GOT3 (cell line): ENCODE measurements at places on chromosomes 16 and 17.

- DNase-seq: no peak
Measured at GRCh38 chr16:29978564-29979270, 5.0 kb downstream of the TAOK2 start.

DNA sequence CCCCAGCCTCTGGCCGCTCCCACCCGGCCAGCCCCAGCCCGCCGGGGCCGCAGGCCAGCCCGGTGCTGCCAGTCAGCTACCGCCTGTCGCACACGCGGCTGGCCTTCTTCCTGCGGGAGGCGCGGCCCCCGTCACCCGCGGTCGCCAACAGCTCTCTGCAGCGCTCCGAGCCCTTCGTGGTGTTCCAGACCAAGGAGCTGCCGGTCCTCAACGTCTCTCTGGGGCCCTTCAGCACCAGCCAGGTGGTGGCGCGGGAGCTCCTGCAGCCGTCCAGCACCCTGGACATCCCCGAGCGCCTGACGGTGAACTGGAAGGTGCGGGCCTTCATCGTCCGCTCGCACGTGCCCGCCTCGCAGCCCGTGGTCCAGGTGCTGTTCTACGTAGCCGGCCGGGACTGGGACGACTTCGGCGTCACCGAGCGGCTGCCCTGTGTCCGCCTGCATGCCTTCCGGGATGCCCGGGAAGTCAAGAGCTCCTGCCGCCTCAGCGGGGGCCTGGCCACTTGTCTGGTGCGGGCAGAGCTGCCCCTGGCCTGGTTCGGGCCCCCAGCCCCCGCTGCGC, 46.8 kb downstream of the TMEM132E start:
- no peak for DNase-seq

GRCh38 chr17:71330099-71330375, 790.8 kb upstream of the SOX9 start:
- DNase-seq: no peak

- no peak for DNase-seq
Measured at GRCh38 chr17:32158870-32159585, 16.7 kb downstream of the RHOT1 start.

DNA sequence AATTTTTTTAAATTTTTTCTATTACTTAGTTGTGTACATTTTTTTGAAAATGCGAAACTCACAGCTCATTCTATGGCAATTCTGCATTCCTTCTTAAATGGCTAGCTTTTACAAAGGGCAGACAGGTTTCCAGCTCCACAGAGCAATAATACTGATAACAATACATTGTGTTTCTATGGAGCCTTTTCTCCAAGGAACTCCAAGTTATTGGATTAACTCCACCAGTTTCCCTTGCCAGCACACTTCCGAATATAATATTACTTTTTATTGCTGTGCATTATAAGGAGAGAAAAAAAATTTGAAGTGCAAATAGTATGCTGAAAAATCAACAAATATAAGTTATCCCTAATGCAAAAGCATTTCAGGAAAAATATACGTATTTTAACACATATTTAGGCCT, 127.5 kb upstream of the PSMD7 start:
- no peak for DNase-seq

GRCh38 chr17:29621751-29622194, 939 bp downstream of the CORO6 start:
- no peak for DNase-seq

DNA sequence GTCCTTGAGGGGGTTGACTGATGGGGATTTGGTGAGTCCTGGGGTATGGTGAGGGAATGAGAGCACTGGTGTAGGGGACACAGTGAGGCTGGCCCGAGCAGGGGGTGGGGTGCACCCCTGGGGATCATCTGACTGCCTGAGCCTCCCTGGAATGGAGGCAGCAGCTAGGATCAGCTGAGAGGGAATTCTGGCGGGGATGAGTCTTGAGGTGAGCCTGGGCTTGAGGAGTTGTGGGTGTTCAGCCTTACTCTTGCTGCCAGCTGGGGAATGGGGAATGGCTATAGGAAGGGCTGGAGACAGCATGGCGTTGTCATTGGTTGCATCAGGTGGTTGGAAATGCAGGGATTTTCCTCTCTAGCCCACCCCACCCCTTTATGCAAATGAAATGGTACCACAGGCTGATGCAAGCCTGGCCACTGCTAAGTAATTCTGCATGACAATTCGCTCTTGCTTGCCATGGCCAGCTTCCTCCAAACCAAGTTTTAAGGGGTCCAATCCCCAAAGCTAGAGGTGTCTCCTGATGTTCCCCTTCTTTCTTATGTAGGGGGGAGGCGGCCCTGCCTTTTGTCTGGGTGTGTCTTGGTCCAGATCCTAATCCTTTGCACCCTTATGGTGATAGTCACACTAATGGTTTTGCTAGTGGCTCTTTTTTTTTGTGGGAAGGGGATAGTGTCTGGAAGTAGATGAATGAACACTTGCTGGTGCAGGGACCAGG, 7.5 kb downstream of the NFE2L1 start:
- peak; percentile 16 for DNase-seq

GRCh38 chr17:16440901-16441629, 25.7 kb downstream of the TRPV2 start:
- no peak for DNase-seq

GRCh38 chr16:31199430-31200041, 3.0 kb downstream of the PYCARD start:
- DNase-seq: no peak

DNA sequence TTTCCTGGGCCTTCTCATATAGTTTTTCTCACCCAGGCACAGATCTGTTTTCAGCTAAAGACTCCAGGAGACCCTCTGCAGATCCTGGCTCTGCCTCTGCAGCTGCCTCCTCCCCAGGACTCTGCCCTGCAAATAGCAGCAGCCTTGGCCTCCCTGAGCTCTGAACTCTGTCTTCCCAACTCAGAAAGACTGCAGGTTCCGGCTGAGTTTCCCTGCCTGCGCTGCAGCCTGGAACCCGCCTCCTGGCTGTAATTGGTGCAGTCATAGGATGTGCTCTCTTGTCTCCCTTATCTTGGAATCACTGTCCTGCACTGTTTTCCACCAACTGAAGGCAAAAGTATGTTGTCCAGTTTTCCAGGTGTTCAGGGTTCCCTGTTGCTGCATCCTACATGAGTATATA, 14.3 kb upstream of the DNASE1 start:
- no peak for DNase-seq

- no peak for DNase-seq
Measured at GRCh38 chr17:76897023-76897422, 28.8 kb downstream of the MGAT5B start.

GRCh38 chr17:79617740-79618382, 7.0 kb upstream of the RBFOX3 start:
- no peak for DNase-seq

DNA sequence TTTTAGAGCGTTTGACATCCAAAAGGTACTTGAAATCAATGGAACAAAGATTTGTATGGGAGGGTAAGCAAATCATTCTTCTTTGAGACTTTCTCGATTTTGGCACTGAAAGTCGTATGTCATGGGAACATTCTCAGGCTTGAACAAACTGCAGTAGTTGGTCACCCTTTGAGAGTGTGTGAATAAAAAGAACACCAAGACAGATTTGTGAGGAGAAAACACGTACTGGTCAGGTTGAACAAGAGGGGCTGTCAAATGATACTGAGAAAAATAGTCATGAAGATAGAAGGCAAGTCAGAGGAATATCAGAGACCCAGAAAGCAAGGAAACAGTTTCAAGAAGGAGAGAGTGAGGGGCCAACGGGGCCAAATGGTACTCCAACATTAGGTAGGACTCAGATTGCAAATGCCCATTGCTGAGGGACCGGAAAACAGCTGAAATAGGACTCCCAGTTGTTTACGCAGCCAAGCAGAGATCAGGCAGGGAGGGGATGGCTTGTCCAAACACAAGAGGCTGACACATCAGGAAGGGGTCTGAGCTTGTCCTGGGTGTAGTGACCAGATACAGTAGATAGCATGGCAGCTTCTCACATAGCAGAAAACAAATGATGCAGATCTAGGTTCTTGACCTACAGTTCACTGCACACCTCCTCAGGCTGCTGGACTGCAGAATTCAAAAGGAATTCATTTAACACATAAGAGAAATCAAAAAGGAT, 74.5 kb upstream of the MYOCD start:
- no peak for DNase-seq

- DNase-seq: no peak
Measured at GRCh38 chr17:12097326-12097725, 76.6 kb downstream of the MAP2K4 start.

DNA sequence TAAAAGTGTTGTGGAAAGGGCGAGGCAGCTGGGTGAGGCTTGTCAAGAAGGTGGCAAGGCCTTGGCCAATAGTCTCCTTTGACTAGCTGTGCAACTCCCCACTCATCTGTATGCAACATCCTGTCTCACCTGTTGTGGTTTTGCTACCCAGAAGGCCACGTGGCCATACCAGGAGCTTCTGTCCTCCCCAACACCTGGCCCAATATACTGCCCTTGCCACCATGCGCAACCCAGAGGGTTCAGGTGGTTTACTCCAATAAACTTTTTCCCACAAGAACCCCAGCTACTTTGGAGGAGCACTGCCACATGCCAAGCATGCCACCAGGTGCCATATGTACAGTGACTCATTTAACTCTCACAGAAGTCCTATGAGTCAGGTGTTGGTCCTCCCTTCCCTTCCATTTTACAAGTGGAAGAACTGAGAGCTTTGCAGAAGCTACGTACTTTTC, 10.2 kb downstream of the MYO19 start:
- DNase-seq: no peak

DNA sequence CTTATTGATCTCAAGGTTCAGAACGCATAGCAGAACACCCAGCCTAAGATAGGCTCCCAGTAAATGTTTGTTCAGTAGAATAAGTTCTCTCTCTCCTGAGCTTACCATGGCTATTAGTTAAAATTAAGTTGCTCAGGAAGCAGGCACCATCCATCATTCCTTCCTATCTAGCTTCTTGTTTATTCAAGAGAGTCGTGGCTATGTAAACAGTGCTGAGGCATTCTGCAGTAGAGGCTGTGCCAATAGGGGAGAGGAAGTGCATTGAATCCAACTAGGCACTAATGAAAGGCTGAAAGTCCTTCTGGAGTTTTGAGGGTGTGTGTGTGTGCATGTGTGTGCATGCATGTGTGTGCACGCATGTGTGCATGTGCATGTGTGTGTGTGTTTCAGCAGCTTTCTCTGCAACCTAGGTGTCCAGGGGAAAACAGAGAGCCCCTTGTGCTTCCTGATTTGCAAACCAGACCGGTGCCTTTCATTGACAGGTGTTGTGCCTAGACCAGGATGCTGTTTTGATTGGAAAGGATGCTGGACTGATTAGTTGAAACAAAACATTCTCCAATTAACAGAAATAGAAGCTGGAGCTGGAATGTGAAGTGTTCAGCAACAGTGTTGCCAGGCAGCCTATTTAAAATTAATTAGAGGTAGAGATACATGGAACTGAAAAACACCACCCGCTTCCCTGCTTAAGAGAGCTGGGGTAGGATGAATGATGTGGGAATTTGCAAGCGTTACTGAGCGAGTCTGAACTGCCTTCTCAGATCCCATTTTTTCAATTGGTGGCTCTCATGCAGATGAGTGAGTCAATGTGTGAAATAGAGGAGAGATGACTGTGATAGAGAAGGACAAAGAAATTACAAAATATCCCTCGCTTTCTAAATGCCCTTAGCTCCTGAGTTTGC, 103.3 kb upstream of the CLEC3A start:
- DNase-seq: no peak

- no peak for DNase-seq
Measured at GRCh38 chr16:87528690-87529579, 36.1 kb upstream of the ZCCHC14 start.

GRCh38 chr17:80229011-80229410, 8.8 kb downstream of the SLC26A11 start:
- no peak for DNase-seq

DNA sequence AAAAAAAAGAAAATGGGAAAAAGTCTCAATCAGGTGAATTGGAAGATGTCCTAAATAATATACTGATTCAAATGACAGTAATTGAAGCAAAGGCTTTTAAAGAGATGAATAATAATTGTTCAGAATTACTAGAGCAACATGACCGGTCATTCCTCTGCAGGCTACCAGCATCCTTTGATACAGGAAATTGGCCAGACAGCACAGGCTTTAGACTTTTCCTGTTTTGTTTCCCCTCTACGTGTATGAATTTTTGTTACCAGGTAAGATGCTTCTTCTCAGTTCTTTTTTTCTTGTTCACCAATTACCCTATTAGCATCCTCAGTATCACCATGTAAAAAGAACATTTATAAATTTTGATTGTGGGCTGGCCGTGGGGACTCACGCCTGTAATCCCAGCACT, 77.5 kb downstream of the RPGRIP1L start:
- no peak for DNase-seq

- no peak for DNase-seq
Measured at GRCh38 chr16:89393738-89394406, 96.5 kb downstream of the ANKRD11 start.

DNA sequence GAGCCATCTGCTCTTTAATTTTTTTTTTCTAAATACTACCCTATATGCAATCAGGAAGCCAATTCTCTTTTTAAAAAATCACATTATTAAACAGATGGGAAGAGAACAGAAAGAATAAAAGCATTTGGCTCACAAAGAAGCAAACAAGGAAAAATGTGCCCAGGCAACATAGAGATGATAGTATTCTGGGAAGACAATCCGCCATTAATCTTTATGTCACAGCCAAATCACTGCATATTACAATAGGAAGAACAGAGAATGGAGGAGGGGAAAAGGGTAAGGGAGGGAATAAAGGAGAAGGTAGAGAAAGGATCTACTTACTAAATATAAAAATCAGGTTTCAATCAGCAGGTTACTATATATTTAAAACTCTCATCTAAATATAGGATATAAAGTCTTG, 34.3 kb downstream of the STAT5B start:
- DNase-seq: no peak

DNA sequence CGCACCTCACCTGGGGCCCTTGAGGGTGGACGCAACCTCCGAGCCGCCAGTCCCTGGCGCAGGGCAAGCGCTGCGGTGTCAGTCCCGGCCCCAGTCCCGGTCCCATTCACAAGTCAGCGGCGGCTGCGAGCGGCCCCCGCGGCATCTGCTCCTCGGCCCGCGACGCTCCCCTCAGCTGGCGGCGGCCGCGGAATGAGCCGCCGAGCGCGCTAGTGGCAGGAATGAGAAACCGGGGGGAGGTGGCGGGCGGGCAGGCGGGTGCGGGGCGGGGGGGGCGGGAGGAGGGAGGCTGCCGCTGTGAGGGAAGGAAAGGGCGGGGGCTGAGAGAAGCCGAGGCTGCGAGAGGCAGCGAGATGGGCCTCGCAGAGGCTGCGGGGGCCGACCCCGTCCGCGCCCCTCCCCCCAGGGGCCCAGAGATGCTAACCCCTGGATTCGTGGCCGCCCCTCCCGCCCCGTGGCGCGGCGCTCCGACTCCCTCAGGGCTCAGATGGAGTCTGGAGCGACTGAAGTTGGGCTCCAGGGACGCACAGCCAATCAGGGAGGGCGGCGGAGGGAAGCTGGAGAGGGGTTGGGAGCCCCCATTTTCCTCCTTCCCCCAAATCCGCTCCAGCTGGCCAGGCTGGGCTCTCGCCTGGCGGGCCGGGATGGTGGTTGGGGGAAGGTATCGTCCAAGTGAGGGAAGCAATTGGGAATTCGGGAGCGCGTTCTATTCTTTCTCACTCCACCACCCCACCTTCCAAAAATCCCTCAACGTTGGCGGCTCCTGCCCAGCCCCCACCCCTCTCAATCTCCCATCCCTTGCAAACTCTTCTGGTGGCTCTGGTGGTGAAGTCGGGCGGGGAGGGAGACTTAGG, at the start of gene CDH11:
Gene CDH11 (minus strand): TSS at position 194 of the 854 bp plus-strand sequence. CDS start 117,194 bp downstream, outside the sequence.
- peak; percentile 52 for DNase-seq

- DNase-seq: no peak
Measured at GRCh38 chr17:19341641-19342610, 20.6 kb downstream of the B9D1 start.
